ENCODE measurements at places on chromosomes 16 and 17. TPM values are rescaled to one million over a fixed set of nuclear protein-coding genes. Genes with fewer than 3 reads are reported as not detected.

EXOC3L1 gene
- not detected for total RNA-seq

AP1G1 gene
- 171 TPM for total RNA-seq

CFAP20 gene
- total RNA-seq = 250 TPM

TMEM238L gene
- total RNA-seq = not detected

SPOP gene
- total RNA-seq = 38.7 TPM

Data from CD4-positive, alpha-beta T cell (primary cell).